NCI-H524 (cell line): ENCODE measurements at places on chromosomes 6 and 20.

DNA sequence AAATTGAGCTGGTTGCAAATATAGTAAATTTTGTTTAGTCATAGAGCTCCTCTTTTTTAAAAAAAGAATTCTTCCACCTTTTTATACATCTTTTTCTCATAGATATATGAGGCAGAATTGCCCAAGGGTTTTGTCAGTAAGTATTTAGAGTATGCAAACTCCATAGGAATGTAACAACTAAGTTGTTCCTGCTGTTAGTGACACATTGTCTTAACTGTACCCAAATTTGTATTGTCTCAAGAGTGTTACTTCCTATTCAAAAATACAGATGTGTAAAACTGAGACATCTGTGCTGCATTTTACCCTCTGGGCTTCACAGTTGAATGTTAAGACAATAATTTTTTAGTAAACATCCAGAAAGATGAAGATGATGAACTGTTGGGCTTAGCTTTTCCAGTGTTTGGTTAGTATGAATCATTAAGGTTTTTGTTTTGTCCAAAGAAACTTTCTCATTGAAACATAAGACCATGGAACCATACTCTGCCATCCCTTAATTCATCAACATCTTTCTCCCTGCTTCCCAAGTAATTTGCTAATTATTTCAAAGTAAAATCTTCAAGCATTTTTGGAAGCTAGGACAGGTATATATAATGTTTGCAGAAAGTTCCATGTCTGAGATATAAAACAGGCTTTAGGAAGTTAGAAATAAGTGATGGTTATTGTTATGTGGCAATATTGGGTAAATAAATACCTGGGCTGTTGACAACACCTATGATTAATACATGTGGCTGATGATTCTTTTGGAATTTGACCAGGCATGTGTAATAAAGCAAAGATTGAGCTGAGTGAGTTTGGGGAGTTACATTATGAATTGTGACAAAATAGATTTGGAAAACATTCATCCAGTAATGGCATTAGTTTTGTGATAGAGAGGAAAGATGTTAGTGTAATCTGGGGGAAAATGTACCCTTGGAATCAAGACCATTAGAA lies 11.2 kb downstream of the OGFRL1 start:
- DNase-seq = no peak

- no peak for DNase-seq
Measured at GRCh38 chr6:74249658-74250057, 553.7 kb downstream of the CD109 start.

- DNase-seq = no peak
Measured at GRCh38 chr20:44051661-44052000, 135.4 kb downstream of the JPH2 start.

GRCh38 chr6:160065200-160065599 lies 56.4 kb upstream of the SLC22A1 start:
- DNase-seq = no peak

- DNase-seq = no peak
Measured at GRCh38 chr6:48429021-48429420, 318.0 kb upstream of the PTCHD4 start.

DNA sequence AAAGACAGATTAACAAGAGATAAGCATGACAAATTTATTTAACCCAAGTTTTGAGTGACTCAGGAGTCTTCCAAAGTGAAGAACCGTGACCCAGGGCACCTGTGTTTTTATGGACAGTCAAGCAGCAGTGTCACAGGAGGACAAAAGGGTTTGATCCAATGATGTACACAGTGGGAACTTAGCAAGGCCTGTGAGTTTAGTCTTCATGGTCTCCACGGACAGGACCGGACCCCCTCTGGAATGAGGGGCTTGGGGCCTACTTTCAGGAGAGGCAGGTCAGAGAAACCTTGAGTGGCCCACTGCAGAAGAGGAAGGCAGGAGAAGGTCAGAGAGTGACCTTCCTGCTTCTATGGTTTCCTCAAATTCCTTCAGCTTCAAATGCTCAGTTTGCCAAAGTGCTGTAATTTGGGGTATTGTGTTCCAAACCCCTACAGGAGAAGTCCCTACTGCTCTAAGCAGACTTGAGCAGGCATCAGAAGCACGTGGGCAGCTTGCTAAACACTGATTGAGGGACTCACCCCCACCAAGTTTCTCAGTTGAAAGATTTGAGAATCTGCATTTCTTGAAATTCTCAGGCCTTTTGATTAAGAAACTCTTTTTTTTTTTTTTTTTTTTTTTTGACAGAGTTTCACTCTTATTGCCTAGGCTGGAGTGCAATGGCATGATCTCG lies 26.4 kb upstream of the ZMYND8 start:
- no peak for DNase-seq

GRCh38 chr6:148887181-148887580 lies 140.4 kb downstream of the UST start:
- no peak for DNase-seq

GRCh38 chr20:9200620-9201019 lies 131.7 kb downstream of the PLCB4 start:
- no peak for DNase-seq

DNA sequence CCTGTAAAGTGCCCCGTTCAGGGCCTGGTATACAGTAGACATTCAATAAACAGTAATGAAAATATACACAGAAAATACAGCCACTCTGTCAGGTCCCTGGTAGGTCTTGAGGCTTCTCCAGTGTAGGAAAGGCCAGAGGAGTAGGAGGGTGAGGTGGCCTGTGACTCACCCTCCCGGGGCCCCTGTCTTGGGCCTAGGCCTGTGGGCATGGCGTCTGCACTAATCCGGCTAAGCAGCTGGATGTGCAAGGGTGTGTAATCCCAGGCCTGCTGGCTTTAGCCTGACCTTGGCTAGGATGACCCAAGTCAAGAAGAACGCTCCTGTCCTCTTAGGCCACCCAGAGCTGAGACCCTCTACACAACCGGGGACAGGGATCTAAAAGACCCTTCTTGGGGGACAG lies 84.9 kb downstream of the KCNB1 start:
- DNase-seq = no peak

DNA sequence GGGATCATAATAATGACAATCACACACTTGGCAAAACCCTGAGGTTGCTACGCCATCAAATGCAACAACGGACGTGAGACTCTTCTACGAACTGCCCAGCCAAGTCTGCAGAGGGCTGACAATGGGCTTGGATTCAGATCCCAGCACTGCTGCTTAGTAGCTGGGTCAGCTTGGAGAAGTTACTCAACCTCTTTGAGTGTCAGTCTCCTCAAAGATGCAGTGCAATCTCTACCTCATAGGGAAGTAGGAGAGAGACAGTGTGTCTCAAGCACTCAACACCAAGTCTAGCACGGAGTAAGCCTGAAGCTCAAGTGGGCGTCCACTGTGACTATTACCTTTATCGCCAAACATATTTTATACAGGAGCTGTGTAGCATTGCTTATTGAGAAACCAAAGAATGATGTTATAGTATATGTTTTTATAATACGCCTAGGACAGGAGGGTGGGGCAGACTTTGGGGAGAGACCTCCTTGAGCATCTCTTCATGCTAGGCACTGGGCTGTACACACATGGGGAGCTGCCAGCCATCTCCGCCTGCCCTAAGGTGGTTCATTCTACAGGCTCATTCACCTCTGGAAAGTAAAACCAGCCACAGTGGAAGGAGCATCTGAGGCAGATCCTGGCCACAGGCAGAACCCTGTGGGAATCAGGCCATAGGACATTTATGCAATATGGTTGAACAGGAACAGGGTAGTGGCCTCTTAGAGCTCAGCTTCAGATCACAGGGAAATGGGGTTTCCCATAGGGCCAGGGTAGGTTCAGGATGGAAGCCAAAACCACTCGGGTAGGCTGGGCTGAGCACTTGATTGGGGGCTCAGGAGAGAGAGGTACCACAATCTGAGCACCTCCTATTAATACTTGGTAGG lies 160.2 kb downstream of the MRPL14 start:
- no peak for DNase-seq

DNA sequence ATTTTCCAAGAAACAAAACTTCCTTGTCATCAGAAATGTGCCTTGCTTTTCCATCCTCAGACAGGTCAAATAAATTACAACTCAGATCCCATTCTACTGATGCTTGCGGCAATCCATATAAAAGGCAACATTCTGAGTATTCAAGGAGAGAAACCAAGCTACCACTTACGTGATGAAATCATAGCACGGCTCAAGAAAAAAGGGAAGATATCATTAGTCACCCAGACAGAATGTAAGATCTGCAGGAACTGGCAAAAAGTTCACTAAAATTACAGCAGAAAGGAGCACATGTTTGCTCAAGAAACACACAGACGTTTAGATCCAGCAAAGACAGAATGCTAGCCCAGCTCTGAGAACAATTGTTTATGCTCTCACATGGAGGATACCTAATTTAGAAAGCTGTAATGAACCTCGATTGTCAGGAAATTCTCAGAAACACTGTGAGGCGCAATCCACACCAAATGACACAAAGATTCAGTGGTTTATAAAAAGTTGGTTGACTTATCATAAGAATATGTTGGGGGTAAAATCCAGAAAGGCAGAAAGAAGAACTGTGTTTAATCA lies 304.2 kb downstream of the ADGRG6 start:
- DNase-seq = no peak

- DNase-seq = no peak
Measured at GRCh38 chr6:21578523-21578922, 15.0 kb upstream of the SOX4 start.

DNA sequence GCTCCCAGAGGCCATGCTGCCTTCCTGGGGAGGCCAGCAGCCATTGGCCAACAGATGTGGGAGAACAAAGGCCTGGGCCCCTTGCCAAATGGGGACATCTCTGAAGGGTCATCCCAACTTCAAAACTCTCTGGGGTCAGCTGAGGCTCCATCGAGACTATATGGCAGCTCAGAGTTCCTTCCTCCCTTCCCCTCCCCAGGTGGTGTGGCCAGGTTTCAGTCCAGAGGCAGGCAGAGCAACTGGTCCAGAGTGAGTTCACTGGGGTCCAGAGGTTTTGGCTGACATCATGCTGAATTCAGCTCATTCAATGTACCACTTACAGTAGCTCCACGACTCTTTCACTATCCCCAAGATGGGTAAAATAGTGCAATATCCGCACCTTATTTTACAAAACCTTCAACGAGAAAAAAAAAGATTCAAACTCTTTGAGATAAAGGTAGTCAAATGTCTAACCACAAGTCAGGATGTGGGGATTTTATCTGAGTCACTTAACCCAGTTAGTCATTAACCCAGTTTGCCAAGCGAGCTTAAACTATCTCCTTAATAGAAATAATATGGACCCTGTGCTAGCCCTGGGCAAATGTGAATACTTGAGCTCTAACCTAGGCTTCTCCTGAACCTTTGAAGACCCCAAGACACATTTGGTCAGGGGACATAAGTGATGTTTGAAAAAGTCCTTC lies 108.4 kb upstream of the PLEKHG1 start:
- no peak for DNase-seq

DNA sequence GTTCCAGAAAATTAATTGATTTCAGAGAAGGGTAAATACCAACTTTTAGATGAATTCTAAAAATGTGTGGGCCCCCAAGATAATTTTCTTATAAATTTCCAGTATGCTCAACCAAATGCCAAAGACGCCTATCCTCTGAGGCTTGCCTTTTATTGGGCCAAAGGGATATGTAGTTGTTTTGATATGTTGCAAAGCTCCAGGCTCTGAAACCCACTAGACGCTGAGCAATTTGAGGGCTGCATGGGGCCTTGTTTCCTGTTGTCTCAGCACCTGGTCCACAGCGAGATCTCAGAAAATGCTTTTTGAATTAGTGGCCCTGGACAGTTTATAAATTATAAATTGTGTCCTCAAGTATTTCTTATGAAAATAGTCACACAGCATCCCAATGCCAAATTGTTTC lies 397.2 kb downstream of the SAMD5 start:
- DNase-seq = no peak

DNA sequence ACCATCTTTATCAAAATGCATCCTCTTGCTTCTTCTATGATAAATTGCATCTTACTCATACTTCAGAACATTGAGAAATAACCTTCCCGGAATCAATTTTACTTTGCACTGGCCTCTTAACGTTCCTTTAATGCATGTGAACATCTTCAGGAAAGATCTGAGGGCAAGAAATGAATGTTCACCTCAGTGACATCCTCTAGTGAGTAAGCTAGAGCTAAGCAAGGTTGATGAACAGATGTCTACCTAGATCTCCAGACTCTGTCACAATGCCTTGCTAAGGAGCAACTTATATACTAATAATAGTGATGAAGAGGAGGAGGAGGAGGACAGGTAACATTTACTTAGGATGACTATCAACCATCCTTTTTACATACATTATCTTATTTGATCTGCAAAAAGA lies 16.8 kb upstream of the HINT3 start:
- DNase-seq = no peak

GRCh38 chr6:118669561-118669960 lies 18.2 kb upstream of the CEP85L start:
- no peak for DNase-seq

GRCh38 chr6:15160812-15161211 lies 85.1 kb upstream of the JARID2 start:
- no peak for DNase-seq

GRCh38 chr20:63224412-63225081 lies 8.6 kb upstream of the YTHDF1 start:
- DNase-seq = peak; percentile 53

DNA sequence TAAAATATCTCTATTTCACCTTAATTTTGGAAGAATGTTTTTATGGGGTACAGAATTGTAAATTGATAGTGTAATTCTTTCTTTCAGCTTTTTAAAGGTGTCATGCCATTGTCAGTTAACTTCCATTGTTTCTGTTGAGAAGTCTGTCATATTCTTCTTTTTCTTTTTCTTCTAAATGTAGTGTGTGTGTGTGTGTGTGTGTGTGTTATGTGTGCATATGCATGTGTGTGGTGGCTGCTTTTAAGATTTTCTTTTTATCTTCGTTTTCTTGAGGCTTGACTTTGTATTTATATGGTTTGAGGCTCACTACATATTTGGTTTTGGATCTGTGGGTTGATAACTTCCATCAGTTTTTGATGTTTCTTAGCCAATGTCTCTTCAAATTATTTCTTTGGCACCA lies 176.5 kb downstream of the OGFRL1 start:
- no peak for DNase-seq

- DNase-seq = no peak
Measured at GRCh38 chr6:106620931-106621672, 8.2 kb downstream of the RTN4IP1 start.

GRCh38 chr20:38997622-38998021 lies 35.5 kb downstream of the DHX35 start:
- DNase-seq = no peak

- no peak for DNase-seq
Measured at GRCh38 chr6:139612135-139612465, 237.7 kb upstream of the CITED2 start.

GRCh38 chr6:166277018-166277417 lies 31.2 kb downstream of the PRR18 start:
- no peak for DNase-seq

DNA sequence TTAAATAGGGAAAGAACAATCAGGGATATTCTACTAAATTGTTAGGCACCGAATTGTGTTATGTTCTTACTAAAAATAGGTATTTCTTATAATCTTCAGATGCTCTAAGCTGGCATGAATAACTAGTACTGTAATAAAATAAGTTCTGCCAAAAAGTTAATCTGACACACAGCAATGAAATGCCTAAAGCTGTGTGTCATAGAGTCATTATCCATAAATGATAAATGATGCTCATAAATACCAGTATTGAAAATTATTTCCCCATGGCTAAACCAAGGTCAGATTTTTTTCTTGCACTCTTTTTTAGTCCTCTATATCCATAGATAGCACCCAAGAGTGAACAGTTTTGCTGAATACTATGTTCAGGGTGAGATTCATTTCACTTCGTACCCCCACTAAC lies 11.7 kb upstream of the PRIM2 start:
- no peak for DNase-seq
